GOT3 (cell line): ENCODE measurements at places on chromosomes 11 and 22.

DNA sequence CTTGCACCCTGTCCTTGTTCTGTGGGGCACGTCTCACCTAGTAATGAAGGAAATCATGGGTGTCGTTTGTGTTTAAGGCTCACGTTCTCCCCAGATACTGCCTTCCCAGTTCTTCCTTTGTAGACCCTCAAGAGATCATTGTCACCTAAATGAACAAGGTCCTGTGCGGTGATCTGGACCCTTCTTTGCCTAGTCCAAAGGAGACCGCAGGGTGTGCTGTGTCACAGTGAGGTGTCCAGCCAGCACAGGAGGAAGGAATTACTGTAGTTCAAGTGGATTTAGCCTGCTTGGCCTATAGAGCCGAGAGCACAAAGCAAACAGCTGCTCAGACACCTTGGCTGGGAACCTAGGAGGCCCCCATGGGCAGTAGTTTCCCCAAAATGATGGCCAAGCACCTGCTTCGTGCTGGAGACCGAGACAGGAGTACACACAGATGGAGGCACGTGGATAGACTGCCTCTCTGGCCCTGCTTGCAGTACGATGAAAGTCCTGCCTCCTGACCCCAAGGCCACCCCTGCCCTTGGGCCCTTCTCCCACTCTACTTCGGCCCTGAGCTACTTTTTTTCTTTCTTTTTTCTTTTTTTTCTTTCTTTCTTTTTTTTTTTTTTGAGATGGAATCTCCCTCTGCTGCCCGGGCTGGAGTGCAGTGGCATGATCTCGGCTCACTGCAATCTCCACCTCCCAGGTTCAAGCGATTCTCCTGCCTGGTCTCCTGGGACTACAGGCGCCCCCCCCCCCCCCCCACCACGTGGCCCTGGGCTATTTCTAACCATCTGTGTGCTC lies 19.4 kb upstream of the PPFIA1 start:
- DNase-seq, result no peak

- DNase-seq, result no peak
Observed at GRCh38 chr11:70059971-70060370, 18.1 kb upstream of the ANO1 start.

- no peak for DNase-seq
Observed at GRCh38 chr11:61815790-61816735, 740 bp downstream of the FADS1 start.

DNA sequence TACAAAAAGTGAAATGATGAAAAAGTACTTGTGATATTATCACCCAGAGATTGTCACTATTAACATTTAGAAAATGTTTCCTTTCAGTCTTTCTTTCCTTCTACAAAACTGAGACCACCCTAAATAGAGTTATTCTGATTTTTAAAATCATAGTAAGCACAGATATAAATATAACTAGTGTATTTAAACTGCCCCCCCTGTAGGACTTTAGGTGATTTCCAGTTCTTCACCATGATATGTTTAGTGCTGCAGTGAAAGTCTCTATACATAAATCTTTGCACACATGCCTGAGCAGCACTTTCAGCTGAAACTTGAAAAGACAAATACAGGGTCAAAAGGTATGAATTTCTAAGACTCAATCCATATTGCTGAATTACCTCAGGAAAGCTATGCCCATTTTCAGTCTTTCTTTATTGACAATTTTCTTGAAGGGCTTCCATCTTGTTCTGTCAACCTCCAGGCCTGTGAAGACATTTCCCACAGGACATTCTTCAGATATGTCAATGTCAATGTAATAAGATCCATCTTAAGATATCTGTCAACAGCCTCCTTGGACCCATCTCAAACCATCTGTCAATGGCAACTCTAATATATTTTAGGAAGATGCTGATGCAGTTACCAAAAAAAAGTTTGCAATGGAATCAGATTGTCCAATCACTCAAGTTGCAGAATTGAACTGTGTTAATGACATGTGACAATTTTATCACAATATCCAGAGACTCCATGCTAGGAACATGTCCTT lies 30.8 kb upstream of the LDLRAD3 start:
- DNase-seq, result no peak

DNA sequence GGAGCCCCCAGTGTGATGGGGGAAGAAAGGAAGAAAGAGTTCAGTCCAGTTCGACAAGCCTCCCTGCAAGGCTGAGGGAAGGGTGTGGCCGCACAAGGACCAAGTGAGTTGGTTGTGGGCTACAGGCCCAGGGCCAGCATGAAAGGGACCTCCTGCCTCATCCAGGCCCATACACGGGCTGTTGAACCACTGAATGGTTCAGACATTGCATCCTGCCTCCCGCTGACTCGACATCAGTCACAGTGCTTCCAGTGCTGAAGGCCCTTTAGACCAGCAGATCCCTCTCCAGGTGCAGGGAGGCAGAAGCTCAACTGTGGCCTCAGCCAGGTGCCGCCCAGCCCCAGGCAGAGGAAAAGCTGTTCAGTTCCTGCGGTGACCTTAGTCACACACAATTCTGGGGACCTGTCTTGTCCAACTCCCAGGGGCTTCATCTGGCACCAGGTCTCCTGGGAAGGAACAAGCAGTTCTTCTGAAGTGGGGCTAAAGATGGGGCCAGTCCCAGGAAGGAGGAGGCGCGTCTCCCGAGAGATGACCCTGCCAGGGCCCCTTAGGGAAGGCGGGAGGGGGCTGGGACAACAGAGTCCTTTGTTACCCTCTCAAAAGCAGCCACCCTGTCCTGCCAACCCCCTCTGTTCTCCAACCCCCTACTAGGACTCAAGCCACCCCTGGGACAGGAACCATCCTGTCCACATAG lies 6.6 kb downstream of the ARRB1 start:
- no peak for DNase-seq

DNA sequence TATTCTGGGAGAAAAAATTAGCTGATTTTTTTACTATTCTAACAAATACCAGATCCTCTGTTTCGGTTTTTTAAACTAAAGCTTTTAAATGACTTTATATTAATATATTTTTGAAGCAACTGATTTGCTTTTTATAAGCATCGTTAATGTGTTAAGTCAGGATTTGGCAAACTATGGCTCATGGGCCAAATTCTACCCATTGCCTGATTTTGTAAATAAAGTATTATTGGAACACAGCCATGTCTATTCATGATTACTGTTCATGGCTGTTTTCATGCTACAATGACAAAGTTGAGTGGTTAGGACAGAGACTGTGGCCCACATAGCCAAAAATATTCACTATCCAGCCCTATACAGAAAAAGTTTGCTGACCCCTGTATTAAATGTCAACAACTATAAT lies 29.6 kb downstream of the BTBD10 start:
- DNase-seq, result no peak

DNA sequence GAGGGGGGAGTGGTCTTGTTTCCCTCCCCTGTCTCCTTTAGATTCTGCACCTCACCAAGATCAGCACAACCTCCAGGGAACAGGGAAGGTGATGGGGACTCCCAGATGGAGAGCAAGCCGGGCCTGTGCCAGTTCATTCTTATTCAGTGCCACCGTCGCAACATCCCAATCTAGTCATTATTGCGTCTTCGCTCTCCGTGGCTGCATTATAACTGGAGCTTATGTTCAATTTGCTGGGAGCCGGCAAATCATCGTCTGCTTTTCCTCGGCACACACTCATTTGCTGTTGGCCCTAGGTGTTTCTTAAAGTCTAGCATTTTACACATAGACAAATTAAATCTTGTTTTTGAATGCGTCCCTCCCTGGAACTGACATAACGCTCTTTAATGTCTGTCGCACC lies 1269.7 kb downstream of the BRD1 start:
- DNase-seq, result no peak

GRCh38 chr11:115409691-115410220 lies 94.5 kb downstream of the CADM1 start:
- DNase-seq, result no peak

- no peak for DNase-seq
Observed at GRCh38 chr11:57095896-57096295, 85.9 kb upstream of the LRRC55 start.

DNA sequence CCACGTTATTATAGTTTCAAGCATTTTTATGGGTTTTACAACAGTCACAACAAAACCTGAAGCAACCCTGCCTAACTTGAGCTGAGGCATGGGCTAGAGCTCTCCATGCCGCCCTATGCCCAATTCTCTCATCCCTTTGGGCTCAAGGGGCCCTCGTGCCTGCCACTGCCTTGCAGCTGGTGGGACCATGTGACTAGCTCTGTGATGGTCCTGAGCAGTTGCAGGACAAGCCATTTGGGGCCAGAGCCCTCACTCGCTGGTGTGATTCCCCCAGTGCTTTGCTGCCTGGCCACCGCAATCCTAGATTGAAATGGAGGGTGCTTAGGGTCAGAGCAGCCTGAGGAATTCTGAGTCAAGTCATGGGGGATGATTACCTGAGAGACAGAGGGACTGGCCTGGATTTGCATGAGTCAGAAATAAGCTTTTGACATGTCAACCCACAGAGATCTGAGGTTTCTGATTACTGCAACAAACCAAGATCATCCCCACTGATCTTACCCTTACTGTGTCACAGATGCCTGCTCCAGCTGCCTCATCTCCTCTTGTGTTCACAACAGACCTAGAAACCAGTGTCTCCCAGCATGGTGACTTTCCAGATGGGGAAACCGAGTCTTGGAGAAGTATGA lies 323.7 kb downstream of the BRD1 start:
- DNase-seq, result no peak

GRCh38 chr11:12066056-12066798 lies 44.2 kb upstream of the MICAL2 start:
- DNase-seq, result no peak

DNA sequence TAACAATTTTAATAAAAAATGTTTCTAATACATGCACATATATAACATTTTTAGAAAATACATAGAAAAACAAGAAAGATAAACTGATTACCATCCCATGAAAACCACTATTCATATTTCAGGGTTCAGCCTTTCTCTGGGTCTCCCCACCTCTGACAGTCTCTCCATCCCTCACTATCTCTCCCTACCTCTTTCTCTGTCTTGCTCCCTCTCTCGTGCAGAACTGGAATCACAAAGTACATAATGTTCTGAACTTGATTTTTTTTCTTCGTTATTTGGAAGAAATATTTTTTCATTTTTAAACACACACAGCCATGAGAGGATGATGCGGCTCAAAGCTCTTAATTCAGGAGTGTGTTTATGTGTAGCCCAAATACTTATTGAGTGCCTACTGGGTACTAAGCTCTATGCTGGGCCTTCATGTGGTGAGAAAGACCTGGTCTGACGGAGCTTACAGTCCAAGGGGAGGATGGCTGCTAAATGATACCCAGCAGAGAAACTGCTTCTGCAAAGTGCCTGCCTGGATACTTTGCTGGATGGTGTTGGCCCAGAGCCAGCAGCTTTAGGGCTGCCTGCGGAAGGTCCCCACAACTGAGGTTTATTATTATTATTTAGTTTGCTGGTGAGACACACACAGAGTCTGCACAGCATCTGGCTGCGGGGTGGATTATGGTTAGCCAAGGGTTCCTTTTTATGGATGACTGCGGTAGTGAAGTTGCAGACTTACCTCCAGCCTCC lies 42.6 kb downstream of the SC5D start:
- no peak for DNase-seq

- no peak for DNase-seq
Observed at GRCh38 chr11:73439002-73439843, 63.0 kb downstream of the RELT start.

DNA sequence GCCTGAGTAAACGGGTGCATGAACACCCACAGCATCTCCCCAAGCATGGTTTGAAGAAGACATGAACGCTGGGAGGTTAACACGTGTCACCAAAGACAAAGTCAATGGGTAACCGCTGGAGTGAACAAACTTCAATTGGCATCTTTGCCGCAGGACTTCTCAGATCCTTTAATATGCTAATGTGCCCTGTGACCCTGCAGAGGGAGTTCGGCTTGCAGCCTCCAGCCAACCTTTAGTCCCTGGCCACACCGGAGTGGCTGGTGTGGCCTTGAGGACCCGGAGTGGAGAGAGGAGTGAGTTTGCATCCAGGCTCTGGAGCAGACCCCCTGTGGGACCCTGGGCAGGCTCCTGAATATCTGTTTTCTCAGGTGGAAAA lies 57.0 kb downstream of the FLRT1 start:
- no peak for DNase-seq

DNA sequence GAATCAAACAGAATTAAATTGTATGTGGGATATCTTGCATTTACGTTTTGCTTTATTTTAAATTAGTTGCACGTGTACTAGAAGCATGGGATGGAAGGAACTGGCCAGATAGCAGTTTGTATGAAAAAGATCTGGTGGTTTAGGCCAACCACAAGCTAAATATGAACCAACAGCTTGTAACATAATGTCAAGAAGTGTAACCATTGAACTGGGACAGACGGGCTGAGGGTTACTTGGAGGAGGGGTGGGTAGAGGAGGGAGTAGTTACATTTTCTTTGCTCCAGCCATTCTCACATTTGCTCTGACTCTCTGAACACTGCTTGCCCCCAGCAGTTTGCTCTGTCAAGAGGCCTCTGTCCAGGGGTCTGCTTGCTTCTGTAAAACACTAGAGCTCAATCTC lies 31.7 kb upstream of the CXCR5 start:
- no peak for DNase-seq

DNA sequence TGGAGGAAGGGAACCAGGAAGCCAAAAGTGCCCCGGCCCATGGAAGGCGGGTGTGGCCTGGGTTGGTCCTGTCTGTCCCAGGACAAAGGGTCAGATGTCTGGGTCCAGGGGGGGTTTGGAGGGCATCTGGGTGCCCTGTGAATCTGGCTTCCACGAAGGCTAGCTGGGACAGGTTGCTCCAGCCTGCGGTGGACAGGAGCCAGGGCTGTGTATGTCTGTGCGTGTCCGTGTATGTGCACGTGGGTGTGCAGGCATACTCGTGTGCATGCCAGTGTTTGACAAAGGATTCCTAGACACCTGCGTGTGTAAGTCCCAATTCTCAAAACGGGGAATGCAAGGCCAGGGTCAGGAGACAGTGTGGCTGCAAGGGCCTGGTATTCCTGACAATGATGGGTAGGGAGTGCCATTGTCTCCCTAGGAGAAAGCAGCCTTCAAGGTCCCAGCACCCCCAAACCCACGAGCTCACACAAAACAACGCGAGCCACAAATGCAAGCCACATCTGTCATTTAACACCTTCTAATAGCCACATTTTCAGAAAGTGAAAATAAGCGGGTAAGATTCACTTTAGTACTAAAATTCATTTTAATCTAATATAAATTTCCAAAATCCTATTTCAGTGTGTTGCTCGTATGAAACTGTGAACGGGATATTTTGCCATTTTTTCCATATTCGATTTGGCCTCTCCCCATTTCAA lies 78.4 kb upstream of the WNT7B start:
- no peak for DNase-seq

- no peak for DNase-seq
Observed at GRCh38 chr22:44151676-44152075, 29.0 kb upstream of the PARVG start.
